ENCODE measurements at places on chromosomes 1 and 21. TPM values are rescaled to one million over a fixed set of nuclear protein-coding genes. Genes with fewer than 3 reads are reported as not detected.
A peak's percentile ranks its signal among the peaks of the same experiment; 100 is the strongest.

DNA sequence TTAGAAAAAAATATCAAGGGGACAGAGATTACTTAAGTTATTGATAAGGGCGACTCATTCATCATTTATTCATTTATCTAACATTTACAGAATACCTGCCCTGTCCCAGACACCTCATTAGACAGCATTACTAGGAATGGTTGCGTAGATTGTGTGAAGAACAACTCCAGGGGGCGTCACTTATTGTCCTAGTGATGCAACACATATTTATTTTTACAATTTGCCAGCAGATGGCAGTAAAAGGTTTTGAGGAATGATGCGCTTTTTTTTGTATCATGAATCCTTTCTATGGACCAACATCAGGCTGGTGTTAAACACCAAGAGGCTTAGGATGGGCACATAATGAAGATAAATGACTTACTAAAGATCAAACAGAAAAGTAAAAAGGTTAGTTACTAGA, 5.5 kb downstream of the NCAM2 start:
- DNase-seq = peak; percentile 49

- DNase-seq = no peak
Measured at GRCh38 chr21:38843806-38844503, 38.2 kb downstream of the ETS2 start.

DNA sequence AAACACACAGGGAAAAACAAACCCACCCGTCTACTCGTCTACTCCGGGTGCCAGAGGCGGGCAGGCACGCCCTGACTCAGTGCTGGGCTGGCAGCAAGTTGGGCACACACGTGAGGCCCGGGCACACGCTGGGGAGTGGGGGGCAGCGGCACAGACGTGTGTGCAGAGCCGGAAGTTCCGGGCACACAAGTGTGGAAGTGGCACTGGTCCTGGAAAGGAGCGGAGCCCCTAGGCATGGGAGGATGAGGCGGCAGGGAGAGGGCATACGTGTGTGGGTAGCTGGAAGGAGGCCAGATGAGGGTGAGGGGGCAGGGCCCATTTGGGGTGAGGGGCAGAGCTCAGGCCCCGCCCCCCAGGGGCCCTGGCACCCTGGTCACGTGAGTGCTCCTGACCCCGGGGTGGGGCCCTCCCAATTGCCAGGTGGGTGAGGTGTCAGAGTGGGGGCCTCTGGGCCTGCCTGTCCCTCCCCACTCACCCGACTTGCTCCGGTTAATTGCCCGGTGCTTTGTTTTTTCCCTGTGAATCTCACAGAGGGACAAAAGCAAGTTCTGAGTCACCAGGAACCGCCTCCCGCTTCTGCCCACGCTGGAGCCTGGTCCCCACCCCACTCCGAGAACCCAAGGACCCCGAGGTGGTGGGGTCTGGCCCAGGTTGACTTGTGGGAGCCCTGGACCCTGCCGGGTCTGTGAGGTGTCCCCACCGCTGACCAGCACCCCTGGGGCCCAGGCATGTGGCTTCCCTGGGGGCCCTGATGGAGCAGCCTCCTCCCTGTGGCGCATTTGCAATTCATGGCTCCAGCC, 104.8 kb upstream of the CASZ1 start:
- no peak for DNase-seq

DNA sequence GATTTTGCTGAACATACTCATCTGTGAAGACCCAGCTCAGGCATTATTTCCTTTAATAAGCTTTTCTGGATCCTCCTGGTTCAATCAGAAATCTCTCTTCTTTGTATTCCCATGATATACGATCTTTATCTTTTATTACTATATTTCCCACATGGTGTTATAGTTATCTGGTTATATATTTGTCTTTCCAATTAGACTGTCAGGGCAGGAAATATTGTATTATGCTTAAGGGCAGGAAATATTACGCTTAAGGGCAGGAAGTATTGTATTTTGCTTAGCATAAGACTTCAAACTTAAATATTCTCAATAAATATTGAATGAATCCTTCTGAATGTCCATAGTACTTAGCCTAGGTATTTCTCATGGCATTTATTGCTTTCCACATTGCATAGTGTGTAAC, 122.2 kb downstream of the COQ8A start:
- no peak for DNase-seq

- DNase-seq = no peak
Measured at GRCh38 chr1:67084765-67085318, 30.9 kb upstream of the SLC35D1 start.

DNA sequence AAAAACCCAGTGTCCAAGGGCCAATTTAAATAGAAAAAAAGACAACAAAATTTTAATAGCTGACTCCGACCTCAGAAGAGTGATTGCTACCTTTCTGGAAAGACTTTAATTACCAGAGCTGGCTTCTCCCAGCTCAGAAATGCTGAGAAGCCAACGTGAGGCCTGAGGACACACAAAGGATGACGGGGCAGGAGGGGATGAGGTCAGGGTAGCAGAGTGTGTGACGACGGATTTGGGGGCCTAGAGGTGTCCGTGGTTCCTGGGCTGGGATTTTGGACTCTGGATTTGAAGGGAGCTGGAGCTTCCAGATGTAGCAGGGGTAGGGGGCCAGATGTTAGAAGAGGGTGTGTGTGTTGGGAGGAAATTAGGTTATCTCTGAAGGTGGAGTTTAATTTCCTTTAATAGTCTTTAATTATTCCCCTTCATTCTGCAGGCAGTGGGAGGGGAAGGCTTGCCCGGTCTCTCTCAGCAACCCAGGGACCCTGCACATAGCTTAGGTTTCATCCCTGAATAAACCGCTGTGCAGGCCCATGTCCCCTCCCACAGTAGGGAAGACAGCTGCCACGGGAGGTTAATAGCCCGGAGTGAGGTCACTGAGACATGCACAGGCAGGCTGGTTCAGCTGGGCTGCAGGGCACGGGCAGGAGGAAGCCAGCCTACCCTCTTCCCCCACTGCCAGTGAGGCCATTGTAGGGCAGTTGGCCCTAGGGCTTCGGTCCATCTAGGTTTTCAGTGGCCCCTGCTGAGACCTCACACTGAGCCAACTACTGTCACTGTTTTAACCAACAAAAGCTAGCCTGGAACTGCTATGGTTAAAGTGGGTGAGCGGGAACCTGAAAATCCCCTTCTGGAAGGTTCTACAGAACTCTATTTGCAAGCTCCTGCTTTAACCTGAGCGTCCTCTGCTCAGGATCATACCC, 3.8 kb upstream of the PADI3 start:
- DNase-seq = no peak

DNA sequence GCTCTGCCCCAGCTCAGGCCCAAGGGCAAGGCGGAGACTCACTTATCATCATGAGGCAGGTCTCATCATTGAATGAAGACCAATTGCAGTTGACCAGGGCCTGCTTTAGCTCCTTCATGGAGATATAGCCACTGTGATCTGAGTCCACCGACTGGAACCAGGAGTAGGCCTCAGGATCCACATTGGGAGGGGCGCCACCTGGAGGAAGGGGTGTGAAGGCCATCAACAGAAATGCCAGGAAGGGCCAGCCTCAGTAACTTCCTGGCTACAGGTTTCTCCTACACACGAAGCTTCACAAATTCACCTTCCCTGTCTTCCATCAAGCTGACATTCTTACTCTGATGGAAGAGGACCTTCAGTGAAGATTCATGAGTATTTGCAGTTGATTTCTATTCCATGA, 11.6 kb downstream of the PEF1 start:
- peak; percentile 28 for DNase-seq

GRCh38 chr21:37757606-37758376, 158.5 kb downstream of the KCNJ6 start:
- no peak for DNase-seq

GRCh38 chr1:204703826-204704612, 18.5 kb upstream of the LRRN2 start:
- DNase-seq = no peak

DNA sequence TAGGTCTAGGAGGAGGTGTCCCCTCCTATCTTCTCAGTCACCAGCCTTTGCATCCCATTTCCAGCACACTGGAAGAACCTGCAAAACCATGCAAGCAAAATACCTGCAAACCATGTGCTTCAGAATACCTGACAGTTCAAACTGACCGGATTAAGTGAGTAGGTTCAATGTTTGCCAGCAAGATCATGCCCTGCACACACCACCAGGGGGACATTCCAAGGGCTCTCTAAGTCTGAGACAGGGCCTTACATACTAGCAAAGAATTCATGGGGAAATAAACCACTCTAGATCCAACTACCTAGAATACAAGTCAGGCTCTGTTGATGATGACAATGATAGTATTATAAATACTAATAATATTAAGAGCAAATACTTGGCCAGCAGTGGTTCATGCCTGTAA, 27.6 kb downstream of the INPP5B start:
- DNase-seq = peak; percentile 20

DNA sequence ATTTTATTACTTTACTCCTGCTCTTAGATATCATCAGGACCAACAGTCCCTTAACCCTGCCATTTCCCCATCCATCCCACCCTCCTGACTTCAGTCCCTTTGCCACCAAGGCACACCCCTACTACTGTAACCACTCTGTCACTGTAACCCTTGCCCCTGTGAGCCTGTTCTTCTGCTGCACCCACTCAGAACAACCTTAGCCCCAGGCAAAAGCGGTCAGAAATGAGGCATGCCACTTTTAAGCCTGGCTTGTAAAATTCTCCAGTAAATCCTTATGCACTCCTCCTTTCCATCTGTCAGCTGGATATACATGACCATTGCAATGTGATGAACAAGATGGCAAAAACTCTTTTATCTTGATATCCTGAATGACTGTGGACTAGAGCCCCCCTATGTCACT, 555.0 kb upstream of the PLXNA2 start:
- DNase-seq = no peak

- no peak for DNase-seq
Measured at GRCh38 chr1:161114556-161114955, 3.3 kb downstream of the PFDN2 start.

- no peak for DNase-seq
Measured at GRCh38 chr1:204321665-204322064, 38.1 kb downstream of the PLEKHA6 start.

- DNase-seq = no peak
Measured at GRCh38 chr1:195047772-195048171, 1560.5 kb downstream of the KCNT2 start.

- no peak for DNase-seq
Measured at GRCh38 chr1:34361781-34362357, 185.2 kb downstream of the C1orf94 start.

DNA sequence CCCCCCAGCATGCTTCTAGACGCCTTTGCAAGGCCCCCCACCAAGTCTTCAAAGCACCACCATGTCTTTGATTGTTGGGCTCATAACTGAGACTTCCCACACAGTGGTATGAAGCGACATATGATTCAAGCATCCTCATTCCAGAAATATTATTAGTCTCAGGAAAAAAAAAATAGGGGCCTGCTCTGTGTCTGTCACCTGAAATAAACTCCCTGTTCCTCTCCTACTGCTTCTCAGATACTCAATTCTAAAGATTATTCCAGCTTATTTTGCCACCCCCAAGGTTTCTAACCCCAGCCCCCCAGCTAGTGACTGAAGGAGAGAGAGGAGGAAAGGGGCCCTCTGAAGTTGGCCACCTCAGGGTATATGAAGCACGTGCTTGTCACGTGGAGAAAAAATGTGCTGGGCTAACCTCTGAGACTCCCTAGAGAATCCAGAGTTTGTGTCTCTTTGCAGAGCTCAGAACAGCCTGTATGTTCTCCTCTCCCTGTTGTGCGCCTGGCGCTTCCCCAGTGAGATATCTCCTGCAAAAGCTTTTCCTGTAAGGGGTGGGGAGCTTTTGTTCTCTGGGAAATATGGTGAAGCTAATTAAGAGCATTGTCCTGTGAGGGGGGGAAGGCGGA, 35.9 kb upstream of the RASAL2 start:
- DNase-seq = peak; percentile 30

C4BPB gene
- not detected for total RNA-seq

MCOLN3 gene
- 0.36 TPM for total RNA-seq

GBP6 gene
- total RNA-seq = not detected

OR6K3 gene
- total RNA-seq = not detected

CD55 gene
- 14.6 TPM for total RNA-seq

HSPA13 gene
- 29.8 TPM for total RNA-seq

MYOC gene
- 0.12 TPM for total RNA-seq

CDA gene
- total RNA-seq = not detected

SERTAD4 gene
- 0.63 TPM for total RNA-seq

HSPB7 gene
- total RNA-seq = 744 TPM

All from cardiac muscle cell (in vitro differentiated cells and primary cell).